SK-N-DZ (cell line): ENCODE measurements at places on chromosomes 1 and 21.

- no peak for DNase-seq
Observed at GRCh38 chr1:87143413-87144135, 185.1 kb upstream of the LMO4 start.

- DNase-seq, result no peak
Observed at GRCh38 chr21:34639882-34640788, 25.2 kb upstream of the RCAN1 start.

DNA sequence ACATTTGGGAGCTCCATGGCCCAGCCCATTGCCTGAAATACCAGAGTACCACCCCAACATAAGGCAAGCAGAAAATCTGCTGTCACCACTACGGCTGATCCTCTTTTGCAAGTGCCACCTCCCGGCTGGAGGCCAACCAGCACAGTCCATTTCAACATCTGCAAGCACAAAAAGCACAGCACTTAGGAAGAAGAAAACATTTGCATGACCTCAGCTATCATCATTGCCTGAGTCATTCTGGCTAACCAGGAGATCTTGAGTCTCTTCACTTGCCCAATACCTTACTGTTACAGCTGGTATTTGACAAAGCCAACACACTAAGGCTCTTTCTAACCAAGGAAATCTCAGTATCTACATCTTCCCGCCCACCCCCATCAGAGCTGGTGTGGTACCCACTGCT, 55.9 kb downstream of the NEK7 start:
- no peak for DNase-seq

DNA sequence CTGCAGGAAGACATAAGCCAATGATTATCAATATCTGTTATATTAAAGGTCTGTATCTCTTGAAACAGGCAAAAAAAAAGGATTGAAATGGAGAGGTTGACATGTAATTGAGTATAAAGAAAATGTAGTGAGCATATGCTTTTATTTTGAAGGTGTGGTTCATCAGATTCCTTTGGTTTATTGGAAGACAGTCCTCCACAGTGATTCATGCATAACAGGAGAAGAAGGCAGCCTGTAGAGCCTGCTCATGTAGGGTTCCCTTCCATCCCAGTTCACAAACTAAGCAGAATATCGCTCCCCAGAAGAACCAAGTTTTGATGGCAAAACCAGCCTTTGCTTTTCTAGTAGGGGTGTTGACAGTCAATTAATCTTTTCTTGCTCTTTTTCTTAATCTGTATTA, 1016.8 kb upstream of the ADGRL4 start:
- DNase-seq, result no peak

- DNase-seq, result no peak
Observed at GRCh38 chr1:45535988-45536766, 14.4 kb upstream of the AKR1A1 start.

GRCh38 chr1:175070818-175071217, 3.2 kb downstream of the TNN start:
- no peak for DNase-seq

- no peak for DNase-seq
Observed at GRCh38 chr21:35232545-35233176, 183.6 kb upstream of the RUNX1 start.

GRCh38 chr1:110229348-110230001, 19.4 kb downstream of the KCNC4 start:
- peak; percentile 66 for DNase-seq

DNA sequence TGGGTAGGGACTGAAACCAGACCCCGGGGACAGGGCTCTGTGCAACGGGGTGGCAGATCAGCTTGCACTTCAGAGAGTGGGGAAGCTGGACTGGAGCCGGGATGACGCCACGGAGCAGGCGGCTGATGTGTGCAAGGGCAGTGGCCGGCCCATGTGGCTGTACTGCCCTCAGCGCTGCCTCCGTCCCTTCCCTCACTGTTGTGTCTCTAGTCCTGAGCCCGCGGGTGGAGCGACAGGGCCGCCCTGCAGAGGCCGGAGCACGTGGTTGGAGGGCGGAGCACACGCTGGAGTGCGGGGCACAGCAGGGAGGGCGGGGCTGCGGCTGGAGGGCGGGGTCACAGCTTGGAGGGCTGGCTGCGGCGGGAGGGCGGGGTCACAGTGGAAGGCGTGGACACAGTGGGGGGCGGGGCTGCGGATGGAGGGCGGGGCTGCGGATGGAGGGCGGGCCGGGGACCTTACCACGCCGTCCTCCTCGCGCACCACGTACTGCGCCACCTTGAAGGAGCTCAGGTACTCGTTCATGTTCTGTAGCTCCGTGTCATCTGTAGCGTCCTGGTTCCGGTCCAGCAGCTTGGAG, 52.4 kb downstream of the CHD5 start:
- DNase-seq, result peak; percentile 39

GRCh38 chr1:224432146-224432545, 2.5 kb downstream of the WDR26 start:
- no peak for DNase-seq

GRCh38 chr1:223730479-223731132, 18.3 kb downstream of the CAPN2 start:
- no peak for DNase-seq

DNA sequence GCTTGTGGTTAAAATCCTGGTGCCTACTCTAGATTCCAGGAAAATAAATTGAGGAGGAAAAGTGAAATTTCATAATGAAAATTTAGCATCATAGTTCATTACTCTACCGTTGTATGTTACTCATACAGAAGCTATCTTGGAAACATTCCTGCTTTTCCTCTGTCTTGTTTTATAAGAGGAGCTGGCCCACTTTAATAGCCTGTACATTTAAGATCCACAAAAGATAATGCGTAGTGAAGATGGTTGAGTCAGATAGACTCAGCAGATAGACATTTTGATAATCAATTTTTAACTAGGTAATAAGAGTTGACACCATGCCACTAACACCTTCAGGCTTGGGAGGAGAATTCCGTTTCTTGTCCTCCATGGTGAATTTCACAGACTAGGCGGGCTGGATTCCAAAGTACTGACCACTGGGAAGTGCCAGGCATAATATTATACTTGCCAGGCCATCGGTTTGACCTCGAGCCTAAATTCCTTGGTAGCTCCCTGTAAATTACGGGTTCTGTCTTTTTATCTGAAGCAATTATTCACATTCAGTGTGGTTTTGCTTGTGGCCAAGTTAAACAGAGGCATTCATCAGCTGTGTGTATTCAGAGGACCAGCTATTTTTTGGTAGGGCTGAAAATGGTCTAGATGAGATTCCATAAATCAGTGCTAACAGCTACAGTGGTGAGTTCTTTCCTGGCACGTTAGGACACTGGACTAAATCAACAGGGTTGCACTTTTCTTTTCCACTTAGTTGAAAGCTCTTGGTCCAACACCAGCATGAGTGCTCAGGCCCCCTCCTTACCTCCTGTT, 111.9 kb upstream of the KAZN start:
- no peak for DNase-seq

DNA sequence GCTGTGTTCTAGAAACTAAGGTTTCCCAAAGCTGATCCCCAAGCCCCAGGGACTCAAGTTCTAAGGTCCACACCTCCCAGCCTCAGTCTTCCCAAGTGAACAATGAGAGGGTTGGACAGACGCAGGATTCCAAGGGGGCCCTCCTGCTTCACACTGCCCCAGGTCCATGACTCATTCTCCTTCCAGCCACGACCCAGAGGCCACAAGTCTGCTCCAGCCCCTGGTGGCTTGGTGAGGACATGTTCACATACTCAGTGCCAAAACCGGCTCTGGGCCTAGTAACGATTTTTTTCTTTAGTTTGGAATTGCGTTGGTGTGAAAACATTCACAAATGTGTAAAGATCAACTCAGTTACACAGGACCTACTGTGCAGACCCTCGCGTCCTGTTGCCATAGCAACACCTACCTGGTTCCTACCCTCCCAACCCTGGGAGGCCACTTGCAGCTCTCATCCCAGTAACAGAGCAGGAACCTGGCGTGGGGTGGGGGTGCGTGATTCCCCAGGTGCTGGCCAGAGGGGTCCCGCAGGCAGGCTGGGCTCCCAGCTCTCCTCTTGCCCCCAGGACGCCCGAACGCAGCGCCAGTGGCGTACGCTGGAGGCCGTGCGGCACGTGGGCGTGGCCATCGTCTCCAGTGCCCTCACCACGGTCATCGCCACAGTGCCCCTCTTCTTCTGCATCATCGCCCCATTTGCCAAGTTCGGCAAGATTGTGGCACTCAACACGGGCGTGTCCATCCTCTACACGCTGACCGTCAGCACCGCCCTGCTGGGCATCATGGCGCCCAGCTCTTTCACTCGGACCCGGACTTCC, 57.0 kb downstream of the DISP3 start:
- DNase-seq, result no peak

GRCh38 chr1:21594935-21595897, 73.9 kb downstream of the RAP1GAP start:
- peak; percentile 35 for DNase-seq

DNA sequence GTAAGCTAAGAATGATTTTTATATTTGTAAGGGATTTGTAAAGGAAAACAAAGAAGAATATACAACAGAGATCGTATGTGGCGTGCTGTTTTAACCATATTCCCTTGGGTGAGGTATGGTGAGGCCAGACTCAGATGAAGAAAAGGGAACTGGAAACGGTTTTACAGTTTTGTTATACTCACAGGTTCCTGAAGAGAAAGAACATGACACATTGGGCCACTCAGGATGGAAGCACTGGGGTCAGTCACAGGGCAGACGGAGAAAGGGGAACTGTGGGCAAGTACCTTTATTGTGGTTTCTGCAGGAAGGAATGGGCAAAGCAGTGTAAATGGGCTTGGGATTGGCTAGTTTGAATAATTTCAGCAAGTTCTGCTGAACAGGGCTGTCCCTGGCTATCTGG, 177.4 kb downstream of the LBR start:
- DNase-seq, result no peak

DNA sequence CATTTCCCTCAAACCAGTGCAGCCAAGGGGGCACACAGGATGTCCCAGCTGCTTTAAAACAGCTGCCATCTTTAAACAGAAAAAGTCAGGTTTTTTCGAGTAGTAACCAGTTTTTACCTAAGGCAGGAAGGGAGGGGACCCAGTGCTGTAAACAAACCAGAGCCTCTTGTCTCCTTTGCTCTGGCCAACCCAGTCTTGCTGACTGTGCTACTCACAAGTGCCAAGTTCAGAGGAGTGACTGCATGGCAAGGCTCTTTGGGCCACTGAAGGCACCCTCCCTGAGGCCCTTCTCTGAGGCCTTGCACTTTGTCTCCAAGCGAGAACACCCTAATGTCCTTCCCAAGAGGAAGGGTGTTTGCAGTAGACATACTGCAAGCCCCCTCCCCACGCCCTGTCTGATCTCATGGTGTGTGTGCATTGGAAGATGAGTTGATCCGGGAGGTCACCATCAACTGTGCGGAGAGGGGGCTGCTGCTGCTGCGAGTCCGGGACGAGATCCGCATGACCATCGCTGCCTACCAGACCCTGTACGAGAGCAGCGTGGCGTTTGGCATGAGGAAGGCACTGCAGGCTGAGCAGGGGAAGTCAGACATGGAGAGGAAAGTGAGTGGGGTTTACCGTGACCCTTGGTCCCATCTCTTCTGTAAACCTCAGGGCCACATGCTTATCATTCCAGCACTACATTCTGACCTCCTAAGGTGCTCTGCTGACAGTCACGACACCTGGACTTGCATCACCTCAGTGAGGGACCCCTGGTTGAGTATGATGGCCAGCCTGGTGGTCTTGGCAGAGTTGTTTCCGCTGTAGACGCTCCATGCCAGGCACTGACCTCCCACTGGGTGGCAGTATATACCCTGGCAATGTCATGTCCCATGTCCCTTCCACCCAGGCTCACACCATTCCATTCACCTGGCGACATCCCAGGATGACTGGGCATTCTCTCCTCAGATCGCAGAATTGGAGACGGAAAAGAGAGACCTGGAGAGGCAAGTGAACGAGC, 4.7 kb downstream of the DNALI1 start:
- peak; percentile 22 for DNase-seq

DNA sequence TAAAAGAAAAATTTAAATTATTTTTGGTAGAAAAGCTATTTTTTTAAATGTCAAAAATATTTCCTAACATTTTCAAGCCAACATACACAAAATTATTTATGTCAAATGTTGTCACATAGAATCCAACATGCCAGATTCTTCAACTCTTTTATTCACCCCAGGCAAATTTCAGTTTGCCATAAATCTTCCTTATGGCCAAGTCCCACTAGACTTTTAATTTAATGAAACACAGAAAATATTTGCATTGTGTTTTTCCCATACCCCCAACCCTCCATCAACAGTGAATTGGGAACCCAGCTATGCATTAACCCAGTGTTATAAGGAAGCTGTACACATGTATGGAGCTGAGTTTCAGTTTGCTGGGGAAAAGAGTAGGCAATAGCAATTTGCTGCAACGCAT, 41.4 kb downstream of the DUSP10 start:
- no peak for DNase-seq

DNA sequence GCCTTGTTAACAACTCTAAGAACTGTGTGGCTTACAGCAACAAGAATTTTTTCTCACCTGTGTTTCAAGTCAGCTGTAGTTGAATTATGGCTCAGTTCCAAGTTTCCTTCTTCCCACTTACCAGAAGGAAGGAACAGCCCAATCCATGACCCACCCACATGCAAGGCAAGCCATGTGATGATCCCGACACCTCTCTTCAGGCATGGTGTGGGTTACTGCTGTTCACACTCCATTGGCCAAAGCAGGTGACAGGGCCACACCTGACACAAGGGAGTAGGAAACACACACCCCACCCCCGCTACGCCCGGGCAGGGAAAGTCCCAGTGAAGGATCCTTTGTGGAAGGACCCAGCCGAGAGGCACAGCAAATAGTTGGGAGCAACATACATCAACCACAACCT, 36.3 kb downstream of the KCNJ15 start:
- DNase-seq, result no peak

GRCh38 chr1:198977909-198978308, 339.1 kb downstream of the PTPRC start:
- no peak for DNase-seq

DNA sequence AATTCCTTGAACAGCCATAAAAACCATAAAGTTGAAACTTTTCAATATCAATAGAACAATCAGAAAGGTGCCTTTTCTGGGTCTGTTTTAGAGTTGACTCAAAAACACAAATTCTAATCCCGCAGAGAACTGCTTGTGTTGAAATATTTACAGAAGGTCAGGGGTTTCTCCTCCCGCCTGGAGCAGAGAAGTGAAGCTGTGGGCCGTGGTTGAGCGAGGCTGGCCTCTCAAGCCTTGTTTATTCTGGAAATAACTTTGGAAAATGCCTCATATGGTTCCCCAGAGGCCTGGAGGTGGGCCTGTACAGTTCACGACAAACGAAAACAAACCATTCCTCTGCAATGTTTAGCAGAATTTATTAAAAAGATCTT, 90.8 kb upstream of the ERRFI1 start:
- no peak for DNase-seq

DNA sequence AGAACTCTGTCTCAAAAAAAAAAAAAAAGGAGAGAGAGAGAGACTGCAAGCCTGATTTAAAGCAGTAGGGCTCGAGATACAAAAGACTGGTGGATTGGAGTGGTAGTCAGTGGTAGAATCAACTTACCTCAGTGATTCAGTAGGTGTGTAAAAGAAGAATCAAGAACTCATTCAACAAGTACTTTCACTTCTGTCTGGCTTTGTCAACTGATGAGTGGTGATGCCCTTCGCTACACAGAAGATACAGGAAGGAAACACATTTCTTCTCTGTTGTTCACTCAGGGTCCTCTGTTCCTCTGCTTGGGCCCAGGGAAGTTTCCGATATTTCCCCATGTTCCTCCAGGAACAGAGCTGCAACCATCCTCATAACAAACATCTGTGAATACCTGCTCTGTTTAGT, 68.6 kb upstream of the COG2 start:
- no peak for DNase-seq
